Retina (tissue), 1 donor: ENCODE measurements at places on chromosomes 3 and 15.

DNA sequence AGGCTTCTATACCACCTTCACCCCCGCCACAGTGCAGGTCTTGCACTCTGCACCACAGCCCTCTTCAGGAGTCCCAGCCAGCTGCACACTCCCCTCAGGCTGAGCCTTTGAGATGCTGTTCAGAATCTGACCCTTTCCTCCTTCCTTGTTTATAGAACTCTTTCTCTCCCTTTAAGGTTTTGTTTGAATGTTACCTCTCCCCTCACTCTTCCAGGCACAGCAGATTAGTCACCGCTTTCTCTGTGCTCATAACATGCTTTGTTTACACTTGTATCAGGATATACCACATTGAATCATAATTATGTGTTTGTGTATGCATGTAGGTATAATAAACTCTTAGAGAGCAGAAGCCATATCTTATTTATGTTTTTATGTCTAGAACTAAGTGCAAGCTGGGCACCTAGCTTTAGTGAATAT is 168.4 kb upstream of the BCL6 start:
- DNase-seq: no peak

DNA sequence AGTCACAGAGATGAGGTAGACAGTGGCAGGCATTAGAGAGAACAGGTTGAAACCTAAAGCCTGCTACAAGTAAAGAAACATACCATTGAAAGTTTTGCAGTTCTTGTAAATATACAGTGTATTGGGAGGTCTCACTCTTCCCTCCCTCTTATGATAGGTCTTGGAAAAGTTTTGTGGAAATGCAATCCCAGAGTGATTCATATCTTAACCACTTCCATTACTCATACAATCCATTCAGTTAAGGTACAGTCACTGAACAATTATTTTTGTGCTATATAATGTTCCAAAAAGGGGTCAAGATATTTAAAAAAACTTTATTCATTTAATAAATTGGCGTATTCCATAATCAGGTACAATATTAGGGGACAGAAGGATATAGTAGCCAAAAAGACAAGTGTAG is 737.7 kb upstream of the ALCAM start:
- no peak for DNase-seq

DNA sequence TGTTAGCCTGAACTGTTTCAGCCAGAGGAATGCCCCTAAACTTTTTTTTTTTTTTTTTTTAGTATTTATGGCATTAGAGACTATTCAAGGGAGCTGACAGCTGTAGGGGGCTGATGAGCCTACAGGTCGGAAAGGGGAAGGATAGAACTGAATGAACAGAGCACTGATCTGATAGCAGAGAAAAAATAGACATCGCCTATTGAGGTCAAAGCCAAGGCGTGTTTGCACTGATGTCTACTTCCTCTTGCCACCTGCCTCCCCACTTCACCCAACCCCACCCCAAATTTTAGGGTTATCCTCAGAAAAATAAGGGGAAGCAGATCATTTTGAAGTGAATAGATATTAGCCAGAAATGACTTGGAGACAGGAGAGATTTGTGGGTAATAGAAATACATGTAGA is 3.0 kb upstream of the ZMAT3 start:
- DNase-seq: no peak

- no peak for DNase-seq
Measured at GRCh38 chr3:33646406-33646805, 71.6 kb downstream of the CLASP2 start.

DNA sequence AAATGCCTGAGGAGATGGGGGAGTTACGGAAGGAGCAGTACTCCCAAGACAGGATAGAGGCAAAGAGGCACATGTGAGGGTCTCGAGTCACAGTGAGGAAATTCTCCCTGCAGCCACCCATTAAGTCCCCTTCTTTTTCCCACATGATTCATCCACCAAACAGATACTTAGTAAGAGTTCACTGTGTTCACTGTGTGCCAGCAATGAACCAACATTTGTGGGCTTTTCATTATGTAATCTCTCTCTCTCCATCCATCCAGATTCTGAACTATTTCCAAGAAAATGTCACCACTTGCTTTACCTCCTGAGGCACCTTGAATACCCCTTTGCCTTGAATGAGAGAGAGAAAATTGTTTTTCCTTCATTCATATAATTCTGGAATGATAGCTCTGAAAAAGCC is 24.6 kb upstream of the LRRFIP2 start:
- no peak for DNase-seq

GRCh38 chr15:66039117-66039871 is 170.0 kb downstream of the RAB11A start:
- no peak for DNase-seq

DNA sequence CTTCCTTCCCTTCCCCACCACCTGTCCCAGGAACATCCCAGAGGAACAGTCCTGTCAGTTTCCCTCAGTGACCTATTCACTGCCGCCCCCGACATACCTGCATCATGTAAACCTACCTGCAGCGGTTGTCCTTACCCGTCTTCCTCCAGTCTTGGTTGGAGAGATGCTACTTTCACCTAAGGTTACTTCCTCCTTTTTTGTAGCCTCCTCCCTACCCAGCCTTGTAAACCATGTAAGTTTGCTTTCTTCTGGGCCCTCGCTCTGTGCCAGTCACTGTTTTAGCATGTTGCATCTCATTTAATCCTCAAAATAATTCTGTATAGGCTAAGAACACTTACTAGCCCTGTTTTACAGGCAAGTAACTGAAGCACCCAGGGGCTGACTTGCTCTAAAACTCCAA is 58.3 kb downstream of the GPR171 start:
- no peak for DNase-seq

- no peak for DNase-seq
Measured at GRCh38 chr15:80384432-80384831, 19.8 kb upstream of the ARNT2 start.

DNA sequence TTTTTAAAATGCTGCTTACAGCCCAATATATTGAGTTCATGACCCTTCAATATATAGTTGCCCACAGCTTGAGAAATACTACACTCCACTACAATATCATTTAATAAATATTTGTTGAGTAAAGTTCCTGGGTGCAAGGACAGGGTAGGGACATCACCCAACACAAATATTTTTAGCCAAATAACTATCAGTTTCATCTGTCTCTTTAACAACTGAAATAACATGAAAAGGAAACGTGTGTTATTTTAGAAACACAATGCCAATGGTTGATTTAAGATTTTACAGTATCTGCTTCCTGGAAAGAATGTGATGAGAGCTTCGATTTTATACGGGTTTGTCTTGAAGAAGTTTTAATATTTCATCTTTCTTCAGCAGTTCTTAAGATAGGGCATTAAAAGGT is 67.7 kb upstream of the CDV3 start:
- DNase-seq: no peak

DNA sequence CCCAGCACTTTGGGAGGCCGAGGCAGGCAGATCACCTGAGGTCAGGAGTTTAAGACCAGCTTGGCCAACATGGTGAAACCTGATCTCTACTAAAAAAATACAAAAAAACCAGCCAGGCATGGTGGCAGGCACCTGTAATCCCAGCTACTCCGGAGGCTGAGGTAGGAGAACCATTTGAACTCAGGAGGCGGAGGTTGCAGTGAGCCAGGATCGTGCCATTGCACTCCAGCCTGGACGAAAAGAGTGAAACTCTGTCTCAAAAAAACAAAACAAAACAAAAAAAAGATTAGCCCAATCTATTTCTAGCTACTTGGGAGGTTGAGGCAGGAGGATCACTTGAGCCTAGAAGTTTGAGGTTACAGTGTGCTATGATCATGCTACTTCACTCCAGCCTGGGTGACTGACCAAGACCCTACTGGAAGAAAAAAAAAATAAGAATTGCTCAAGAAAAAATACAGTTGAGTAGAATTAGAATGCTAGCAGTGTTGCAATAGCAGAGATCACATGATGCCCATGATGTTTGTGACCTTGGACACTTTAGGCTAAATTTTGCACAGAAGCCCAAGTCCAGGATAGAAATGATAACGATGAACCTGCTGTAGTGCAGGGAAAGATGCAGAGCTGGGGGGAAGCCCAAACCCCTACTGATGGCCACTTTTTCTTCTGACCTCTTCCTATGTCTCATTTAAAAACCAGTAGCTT is 162.2 kb downstream of the LPP start:
- no peak for DNase-seq

- DNase-seq: no peak
Measured at GRCh38 chr3:178275311-178275710, 260.9 kb upstream of the KCNMB2 start.

- DNase-seq: no peak
Measured at GRCh38 chr3:55017876-55018275, 90.0 kb upstream of the LRTM1 start.

GRCh38 chr15:71708051-71708429 is 102.3 kb upstream of the NR2E3 start:
- DNase-seq: no peak

GRCh38 chr3:134527037-134527436 is 41.2 kb downstream of the CEP63 start:
- DNase-seq: no peak

GRCh38 chr3:32208447-32208846 is 30.0 kb upstream of the CMTM8 start:
- DNase-seq: no peak

DNA sequence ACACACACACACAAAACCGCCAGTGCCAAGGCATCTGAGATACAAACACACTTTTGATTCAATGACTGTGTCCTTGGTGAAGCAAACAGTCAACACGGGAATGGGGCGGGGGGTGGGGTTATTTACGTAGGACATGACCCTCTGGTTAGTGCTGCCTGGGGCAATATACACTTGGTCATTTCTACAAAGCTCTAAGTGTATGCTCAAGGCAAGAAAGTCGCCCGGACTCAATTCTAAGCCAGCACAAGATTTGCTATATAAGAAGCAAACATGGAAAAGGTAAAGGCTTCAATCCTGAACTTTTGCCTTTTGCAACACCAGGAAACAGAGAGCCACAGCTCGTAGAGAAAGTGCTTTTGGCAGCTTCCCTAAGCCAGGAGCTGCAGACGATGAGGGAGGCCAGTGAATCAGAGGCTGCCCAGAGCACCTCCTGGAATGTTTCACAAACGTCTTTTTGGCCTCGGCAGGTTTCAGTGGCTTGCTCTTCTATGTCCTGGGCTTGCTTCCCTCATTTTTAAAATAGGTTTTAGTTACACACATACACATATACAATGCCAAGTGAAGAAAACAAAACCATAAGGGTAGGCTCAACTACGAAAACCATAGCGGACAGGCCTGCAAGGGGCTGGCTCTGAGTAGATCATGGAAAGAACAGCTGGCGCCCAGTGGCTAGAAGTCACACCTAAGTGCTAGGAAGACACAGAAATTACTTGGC is 73.6 kb downstream of the TM4SF4 start:
- DNase-seq: no peak

DNA sequence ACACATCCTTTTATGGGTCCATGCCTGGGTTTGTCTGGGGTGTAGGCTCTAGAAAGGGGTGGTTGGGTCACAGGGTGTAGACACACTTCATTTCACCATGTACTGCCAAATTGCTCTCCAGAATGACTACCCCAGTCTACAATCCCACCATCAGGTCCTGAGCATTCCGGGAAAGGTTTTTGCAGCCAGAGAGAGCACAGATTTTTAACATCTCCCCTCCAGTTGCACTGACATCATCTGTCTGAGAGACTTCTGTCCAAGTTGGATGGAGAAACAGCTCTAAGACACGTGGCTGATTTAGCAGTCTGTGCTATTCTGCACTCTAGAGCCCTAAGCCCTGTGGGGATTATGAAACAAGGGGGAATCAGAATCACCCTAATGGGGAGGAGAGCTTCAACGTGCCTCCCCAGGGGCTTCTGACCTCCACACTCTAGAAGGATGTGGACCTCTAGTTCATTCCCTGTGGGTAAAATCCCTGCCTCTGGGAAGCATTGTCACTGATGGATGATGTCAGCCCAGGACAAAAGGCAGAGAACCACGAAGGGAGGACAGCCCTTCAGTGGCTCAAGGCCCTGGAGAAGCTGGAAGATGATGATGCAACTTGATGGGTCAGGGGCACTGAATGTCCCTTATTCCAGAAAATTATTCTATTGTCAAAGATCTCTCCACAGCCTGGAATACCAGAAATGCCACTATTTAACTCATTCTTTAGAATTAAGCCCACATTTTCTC is 71.5 kb downstream of the CD200R1L start:
- DNase-seq: no peak

- DNase-seq: no peak
Measured at GRCh38 chr3:127027811-127028548, 45.1 kb downstream of the PLXNA1 start.

DNA sequence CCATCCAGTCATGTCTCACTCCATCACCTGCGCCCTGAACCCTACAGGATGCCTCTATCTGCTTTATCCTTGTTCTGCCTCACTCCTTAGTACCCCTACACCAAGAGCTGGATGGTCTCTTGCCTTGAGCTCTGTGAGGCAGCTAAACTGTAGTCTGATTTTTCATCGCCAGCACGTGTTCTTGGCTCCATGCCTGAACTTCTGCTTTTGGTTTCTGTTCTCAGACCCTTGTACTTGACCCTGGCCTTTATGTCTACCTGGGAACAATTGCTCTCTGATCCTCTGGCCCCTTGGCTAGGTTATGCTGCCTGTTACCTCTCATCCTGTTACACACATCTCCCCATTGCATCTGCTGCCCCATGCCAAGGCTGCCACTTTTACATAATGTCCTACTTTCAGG is 318.0 kb upstream of the LMCD1 start:
- DNase-seq: no peak

GRCh38 chr15:66985653-66986052 is 79.7 kb upstream of the SMAD3 start:
- DNase-seq: no peak

GRCh38 chr3:139463466-139463865 is 12.8 kb downstream of the RBP2 start:
- DNase-seq: no peak

- DNase-seq: no peak
Measured at GRCh38 chr3:27903446-27903845, 181.3 kb upstream of the EOMES start.

GRCh38 chr3:49019941-49020329 is 1.6 kb upstream of the DALRD3 start:
- no peak for DNase-seq

DNA sequence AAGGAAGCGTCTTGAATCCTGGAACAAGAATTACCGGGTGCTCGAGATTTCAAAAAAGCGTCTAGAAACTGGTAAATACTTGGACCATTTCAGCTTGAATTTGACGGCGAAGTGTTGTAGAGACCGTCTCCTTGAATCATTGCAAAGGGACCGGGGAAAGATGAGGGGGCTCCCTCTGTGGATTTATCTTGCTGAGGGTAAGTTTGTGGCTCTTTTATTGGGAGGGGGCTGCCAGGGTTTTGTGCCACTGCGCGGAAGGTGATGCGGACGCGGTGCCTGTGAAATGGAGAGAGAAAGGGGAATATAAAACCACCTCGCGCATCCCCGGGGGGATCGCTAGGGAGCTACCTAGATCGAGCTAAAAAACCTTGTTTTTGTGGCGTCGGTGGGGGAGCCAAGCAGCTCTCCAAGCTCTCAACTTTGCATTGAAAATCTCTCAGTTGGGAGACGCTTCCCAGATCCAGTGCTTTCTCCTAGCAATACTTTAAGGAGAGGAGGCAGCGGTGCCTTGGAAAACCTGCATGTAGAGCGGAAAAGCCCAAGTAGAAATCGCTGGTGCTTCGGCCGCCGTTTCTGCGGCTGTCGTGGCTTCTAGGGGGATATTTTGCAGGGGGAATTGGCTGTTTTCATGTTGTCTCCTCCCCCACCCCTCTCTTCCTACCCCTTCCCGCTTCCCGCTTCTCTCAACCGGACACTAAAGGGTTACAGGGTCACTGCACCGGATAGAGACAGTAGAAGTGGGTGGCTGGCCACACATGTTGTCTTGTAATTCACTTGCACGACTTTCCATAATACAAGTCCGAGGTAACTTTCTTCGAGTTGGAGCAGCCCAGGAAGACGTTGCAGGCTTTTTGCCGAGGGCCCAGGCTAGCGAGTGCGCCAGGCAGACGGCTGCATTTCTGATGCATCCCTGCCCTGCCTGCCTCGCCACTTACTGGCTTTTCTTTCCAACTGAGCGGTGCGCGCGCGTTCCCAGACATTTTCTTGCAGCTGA is 187.6 kb downstream of the NLGN1 start:
- DNase-seq: peak; percentile 84
